ENCODE measurements at places on chromosomes 6 and 20. TPM values are rescaled to one million over a fixed set of nuclear protein-coding genes. Genes with fewer than 3 reads are reported as not detected.

GRCh38 chr20:33858666-33859065, 47.5 kb downstream of the CHMP4B start:
- no peak for DNase-seq

The LKAAEAR1 gene
- 0.24 TPM for total RNA-seq

The ARMC12 gene
- total RNA-seq = 0.24 TPM

- no peak for DNase-seq
Observed at GRCh38 chr6:67231092-67231491, 1404.0 kb upstream of the ADGRB3 start.

Data from A172 (cell line).